ENCODE measurements at places on chromosomes 13 and 19.
A peak's percentile ranks its signal among the peaks of the same experiment; 100 is the strongest.

- peak; percentile 58 for DNase-seq
Observed at GRCh38 chr13:36736119-36736726, 62.4 kb downstream of the SERTM1 start.

DNA sequence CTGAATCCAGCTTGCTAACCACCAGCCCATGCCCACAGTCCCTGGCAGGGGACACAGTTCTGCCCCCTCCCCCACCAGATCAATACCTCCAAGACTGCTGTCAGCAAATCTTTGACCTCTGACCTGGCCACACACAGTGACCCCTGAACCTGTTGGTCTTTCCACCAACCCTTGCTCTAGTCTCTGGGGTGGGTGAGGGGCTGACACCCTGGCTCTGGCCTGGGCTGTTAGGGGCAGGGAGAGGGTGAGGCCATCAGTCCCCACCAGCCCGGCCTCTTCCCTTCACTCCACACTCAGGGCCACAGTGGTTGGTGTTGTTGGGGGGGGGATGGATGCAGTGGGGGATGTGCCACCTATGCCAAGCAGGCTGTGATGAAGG is 21.8 kb upstream of the SLC7A10 start:
- no peak for DNase-seq

- DNase-seq, result no peak
Observed at GRCh38 chr19:16794456-16795441, 34.4 kb upstream of the SIN3B start.

DNA sequence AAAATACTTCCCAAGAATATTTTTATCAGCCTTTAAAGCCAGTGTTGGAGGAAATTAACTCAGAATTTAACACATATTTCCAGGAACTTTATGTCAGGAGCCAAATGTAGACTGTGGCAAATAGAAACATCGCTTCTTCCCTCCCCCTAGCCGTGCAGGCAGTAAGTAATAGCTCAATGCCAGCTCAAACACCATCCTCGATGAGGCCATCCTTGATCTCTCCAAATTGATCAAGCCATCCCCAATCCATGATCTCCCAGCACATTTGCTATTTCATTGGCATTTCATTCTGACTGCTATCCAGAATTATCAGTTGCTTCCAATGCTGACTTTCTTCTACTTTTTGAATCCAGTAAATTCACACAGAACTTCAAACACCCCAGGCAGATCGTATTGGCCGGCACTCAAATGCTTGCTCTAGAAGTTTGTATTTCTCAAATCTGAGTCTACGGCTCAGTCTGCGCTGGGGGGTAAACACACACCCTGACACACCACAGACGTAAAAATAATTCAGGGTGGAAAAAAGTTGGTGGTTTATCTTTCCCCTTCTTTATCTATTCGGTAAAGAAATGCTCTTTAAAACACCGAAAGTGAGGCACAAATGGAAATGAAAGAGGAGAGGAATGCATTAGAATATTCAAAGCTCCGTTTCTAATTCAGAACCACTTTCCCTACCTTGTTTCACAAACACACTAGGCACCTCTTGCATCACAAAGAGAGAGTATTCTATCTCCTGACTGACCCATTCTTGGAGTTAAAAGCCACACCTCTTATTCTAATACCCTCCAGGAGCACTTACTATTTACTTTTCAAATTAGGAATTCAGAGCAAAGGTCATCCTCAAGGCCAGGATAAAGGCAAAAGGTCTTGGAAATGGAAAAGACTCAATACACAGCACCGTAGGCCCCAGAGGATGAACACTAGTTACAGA is 991 bp downstream of the OBI1 start:
- DNase-seq, result no peak

- DNase-seq, result no peak
Observed at GRCh38 chr13:102817907-102818306, 19.0 kb downstream of the BIVM start.

GRCh38 chr13:50444726-50445125 is 398.8 kb downstream of the DLEU7 start:
- no peak for DNase-seq

DNA sequence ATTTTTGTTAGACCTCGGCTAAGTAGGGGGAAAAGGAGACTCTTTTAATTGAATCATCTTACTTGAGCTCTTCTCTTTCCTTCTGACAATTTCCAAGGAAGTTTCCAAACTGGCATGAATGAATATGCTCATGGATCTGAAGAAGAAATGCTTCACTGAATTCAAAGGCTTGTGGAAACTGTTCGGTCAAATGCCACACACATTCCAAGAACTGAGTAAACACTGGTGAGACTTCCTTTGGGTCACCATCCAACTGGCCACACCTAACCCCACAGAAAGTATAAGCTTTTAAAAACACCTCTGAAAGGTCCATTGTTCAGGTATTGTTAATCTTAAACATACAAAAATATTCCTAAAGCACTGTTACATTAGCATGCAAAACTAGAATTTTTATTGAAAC is 33.6 kb downstream of the MTMR6 start:
- no peak for DNase-seq

DNA sequence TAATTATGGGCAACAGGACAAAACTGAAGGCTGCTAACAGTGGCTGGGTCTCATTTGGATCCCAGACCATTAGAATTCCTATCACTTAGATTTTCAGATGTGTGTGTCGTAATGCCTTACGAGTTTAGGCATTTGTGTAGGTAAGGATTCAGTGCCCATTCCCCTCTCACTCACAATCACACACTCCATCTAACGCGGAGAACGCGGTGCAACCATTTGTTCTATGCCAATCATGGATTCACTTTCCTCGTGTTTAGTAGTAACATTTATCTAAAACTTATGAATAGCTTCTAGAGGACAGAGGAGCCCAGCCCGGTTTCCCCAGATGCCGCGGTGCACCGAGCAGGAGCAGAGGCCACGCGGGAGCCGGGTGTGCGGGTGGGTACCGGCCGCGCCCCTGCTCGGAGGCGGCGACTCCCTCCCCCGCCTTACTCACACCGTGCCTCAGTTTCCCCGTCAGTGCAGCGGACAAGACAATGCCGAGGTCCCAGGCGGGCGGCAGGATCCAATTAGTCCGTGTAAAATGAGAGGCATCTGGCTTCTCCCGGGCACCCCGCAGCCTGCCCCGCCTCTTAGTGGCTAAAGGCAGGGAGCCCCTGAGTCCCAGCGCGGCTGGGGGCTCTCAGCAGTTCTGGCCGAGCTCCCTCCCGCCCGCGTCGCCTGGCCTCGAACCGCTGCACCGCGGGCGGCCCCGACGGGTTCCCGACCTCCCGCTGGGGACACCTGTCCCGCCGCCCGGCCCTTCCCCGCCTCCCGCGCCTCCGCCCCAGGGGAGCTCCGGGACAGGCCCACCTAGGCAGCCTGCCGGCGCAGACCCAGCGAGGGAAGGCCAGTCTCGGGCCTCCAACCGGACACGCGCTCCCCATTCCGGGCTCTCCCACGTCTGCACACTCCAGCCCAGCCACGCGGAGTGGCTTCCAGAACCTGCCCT is 5.9 kb upstream of the C1QTNF9B start:
- no peak for DNase-seq

DNA sequence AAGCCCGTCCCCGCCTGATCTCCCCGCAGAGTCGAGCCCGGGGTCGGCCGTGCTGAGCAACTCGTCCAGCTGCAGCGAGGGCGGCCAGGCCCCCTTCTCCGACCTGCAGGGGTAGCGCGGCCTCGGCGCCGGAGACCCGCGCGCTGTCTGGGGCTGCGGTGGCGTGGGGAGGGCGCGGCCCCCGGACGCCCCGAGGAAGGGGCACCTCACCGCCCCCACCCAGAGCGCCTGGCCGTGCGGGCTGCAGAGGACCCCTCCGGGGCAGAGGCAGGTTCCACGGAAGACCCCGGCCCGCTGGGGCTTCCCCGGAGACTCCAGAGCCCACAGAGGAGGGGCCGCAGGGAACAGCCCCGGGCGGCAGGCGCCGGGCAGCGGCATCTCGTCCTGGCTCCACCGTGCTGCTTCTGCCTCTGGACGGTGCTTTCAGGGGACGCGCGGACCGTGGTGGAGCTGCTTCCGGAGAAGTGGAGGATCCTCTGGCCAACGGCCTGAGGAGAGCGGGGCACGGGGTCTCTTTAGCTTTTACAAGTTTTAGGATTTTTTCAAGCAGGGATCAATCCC is 8.8 kb upstream of the F7 start:
- no peak for DNase-seq

DNA sequence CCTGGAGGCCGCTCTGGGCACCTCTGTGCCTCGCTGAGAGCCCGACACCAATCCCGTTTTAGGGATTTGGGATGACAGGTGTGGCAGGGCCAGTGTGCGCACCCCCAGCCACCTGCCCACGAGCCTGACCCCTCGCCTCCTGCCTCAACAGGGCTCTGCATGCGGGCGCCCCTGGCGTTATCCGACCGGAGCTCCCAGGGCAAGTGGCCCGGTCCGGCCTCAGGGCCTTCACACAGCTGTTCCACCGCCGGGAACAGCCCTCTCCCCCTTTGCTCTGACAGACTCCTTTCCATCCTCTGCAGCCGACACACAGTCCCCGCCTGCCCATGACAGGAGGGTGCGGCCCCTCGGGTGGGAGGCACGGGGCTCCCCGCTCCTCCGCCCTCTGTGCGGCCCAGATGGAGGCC is 7.1 kb upstream of the WDR18 start:
- no peak for DNase-seq

DNA sequence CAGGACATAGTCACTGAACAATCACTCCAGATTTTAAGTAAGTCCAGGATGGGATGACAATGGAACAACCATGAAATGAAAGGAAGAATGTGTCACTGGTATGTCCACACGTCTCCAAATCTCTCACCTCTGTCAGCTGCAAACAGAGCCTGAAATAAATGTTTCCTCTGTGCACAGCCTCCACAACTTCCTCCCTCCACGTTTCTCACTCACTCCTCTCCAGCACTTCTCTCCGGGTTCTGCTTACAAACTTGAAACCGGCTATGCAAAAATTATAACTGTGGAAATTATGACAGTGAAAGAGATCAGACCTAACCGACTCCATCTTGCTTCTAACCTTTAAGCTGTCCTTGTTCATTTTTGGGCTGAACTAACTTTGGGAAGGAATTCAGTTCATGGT is 35.0 kb upstream of the ALOX5AP start:
- DNase-seq, result peak; percentile 62

DNA sequence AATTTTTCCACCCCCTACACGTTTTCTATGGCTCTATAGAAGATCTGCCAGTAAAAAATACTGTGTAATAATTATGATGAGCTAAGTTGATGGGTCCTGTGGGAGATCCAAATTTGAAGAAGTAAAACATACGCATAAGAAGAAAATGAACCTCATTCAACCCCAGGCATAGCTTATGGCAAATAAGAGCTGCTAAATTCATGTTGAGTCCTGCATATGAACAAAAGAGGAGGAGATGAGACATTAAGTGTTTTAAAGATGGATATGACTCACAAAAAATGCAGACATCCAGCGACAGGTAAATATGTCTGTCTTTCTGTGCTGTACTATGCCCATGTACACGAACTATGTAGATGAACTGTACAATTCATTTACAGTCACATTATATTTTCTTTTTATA is 101.9 kb downstream of the LIG4 start:
- no peak for DNase-seq

DNA sequence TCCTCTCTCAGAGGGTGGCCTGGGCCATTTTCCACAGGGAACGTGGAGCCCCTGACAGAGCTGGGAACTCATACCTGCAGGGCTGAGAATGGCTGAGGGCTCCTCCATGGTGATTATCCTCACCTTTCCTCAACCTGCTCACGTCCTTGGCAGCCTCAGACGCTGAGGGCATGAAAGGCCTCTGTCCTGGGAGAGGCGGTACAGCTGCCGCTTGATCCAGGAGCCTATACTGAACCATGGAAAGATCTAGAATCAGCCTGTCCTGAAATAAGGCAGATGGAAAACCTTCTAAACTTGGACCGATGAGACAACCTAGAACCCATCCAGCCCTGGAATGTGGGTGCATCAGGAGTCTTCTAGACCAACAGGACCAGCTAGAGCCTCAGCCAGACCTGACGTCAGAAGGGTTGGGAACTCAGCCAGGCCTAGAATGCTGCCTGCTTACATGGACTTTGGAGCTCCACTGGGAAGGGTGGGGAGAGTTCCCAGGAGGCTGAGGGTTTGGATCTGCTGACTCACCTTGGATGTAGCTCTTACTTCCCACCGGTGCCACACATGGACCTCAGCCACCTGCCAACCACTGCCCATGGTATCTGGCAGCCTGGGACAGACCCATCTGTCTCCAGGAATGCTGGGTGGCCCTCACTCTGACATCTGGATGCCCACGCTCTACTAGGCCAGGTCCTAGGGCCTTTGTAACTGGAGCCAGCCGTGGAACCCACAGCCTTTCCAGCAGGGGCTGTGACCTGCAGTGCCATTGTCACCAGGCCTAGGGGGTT is 7.5 kb downstream of the KCTD15 start:
- no peak for DNase-seq

- DNase-seq, result no peak
Observed at GRCh38 chr13:102138635-102139190, 263.1 kb downstream of the FGF14 start.

- DNase-seq, result peak; percentile 40
Observed at GRCh38 chr19:53971673-53972072, 8.9 kb downstream of the CACNG8 start.

DNA sequence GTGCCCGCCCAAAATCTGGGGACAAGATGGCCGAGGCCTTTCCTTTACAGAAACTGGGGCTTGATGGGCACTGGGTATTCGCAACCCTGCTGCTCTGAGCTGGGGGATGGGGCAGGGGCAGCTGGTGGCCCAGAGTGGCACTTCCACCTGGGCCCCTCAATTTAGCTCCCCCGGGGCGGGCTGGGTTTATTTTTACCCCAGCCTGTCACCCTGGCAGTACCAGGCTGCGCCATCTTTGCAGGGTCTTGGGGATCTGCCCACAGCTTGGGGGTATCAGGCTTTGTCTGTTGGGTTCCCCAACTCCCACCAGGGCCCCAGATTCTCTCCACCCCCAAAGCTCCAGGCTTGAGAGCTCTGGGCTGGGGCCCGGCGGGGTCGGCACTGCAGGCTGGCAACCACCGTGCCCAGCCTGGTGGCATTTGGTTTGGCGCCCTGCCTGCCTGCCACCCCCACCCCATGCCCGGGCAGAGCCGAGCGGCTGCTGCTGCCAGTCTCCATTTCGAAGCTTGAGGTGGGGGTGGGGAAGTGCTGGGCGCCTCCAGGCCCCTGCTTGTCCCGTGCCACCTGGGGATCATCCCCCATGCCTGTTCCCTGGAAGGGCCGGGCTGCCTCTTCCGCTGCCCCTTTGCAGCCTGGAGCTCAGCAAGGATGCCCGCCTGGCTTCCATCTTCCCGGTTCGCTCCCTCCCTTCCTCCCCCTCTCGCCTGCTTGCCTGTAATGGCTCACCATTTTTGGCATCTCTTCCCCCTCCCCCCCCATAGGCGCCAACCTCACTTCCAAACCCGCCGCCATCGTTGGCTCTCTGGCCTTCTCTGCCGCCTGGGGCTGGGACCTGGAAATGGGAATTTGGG is 11.4 kb downstream of the NFIX start:
- no peak for DNase-seq

DNA sequence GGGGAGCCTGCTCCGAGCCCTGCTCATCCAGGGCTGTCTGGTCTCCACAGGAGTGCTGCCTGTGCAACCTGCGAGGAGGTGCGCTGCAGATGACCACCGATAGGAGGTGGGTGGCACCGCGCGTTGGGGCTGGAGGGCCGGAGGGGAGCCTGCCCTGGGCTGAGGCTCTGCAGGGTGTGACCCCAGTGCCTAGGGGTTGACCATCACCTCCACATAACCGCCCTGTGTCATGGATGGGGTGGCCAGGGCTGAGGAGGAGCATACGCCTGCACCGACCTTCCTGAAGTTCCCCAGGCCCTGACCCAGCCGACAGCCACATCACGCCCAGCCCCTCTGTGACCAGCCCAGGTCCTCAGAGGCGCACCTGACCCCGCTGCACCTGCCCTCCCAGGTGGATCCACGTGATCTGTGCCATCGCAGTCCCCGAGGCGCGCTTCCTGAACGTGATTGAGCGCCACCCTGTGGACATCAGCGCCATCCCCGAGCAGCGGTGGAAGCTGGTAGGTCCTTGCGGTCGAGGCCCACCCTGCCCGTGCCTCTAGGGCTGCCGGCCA is 168.7 kb downstream of the KDM4B start:
- no peak for DNase-seq

Data from HL-60 (cell line).